GM12892 (cell line): ENCODE measurements at places on chromosomes 13 and 19.

GRCh38 chr13:112441779-112442310, 65.7 kb downstream of the SPACA7 start:
- DNase-seq = no peak

DNA sequence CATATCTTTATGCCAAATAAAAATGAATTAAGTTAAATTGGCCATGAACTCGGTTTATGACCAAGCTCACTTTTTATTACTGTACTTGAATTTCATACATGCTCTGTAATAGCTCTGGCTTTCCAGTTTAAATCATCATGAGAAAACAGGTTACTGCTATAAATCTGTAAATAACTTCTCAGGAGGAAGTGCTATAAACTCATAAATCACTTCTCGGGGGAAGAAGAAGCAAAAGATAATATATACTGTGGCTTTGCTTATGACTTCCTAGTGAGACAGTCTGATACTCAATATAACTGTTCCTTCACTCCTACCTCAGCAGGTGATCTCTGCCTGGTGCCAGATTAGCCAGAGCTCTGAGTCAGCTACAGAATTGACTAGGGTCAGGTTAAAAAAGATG, 12.5 kb downstream of the SUPT20H start:
- DNase-seq = no peak

- no peak for DNase-seq
Observed at GRCh38 chr13:73018336-73018735, 40.5 kb upstream of the KLF5 start.

DNA sequence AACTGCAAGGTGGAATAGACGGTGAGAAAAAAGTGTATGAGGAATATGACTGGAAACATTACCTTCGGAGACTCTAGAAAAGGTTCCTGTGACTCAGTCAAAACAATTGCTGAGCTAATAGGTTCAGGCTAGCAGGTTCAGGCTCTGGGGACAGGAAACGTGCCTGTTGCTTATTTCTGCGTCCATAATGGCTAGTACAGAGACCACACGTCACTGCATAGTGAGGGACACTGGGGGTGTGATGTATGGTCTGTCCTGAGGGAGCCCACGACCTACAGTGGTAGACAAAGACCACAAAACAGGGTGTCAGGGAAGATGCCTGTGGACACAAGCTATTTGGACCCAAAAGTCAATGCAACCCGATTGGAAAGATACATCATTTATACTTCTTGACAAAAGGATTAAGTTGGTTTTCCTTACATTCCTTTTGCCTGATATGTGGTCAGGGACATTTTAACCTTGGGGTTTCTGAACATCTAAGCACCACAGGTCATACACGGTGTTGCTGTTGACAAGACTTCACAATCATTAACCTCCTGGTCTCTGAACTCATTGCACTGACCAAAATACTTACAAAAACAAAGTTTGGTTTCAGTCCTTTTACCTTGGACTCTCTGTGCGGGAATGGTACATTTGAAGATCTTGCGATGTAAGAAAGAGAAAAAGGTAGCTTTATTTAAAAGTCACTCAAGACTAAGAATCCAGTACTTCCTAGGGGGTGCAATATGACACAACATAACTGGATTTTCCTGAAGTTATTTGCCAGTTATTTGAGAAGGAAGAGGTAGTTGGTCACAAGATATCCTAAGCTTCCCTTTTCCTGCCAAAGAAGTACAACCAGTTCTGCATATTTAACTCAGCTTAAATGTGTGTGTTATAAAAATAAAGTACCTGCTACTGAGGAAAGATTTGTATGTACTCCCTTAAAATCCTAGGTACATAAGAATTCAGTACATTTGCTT, 20.0 kb downstream of the CRYL1 start:
- DNase-seq = no peak

GRCh38 chr19:13938301-13939064, at the start of gene PODNL1:
PODNL1 (minus strand) TSS chr19:13938417; CDS start chr19:13938181, 236 bp downstream.
- no peak for DNase-seq

- no peak for DNase-seq
Observed at GRCh38 chr13:31627097-31627845, 112.1 kb upstream of the RXFP2 start.

- no peak for DNase-seq
Observed at GRCh38 chr19:848386-848921, 3.6 kb upstream of the ELANE start.

DNA sequence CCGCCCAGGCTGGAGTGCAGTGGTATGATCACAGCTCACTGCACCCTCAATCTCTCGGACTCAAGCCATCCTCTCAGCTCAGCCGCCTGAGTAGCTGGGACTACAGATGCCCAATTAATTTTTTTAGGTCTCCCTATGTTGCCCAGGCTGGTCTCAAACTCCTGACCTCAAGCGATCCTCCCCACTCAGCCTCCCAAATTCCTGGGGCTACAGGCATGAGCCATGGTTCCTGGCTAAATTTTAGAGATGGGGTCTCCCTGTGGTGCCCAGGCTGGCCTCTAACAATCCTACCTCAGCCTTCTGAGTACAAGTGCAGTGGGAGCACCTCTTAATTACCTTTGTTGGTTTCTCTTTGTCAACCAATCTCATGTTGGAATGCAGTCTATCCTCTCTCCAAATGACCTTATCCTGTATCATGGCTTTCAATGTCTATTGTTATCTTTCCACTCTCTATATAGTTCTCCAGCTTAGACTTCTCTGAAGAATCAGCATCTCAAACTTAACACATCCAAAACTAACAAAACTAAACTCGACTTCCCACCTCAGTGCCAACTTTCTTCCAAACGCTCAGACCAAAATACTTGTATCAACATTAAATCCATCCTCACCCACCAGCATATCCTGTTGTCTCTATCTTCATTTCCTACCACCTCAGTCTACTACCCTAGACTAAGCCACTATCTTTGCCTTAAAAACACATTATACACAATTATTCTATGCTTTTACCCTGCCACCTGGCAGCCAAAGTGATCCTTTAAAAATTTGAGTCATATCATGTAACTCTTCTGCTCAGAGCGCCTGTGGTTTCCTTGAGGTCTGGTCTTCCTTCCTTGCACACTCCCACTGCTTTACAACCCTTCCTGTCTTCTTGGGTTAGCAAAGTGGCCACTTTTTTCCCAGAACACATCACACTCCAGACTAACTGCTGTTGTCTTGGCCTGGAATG, 6.7 kb downstream of the TPT1 start:
- DNase-seq = no peak

- DNase-seq = no peak
Observed at GRCh38 chr13:33721724-33722123, 96.2 kb upstream of the RFC3 start.

GRCh38 chr13:30038884-30039283, 188.5 kb upstream of the UBL3 start:
- no peak for DNase-seq

GRCh38 chr19:46788968-46789338, 559 bp upstream of the SLC1A5 start:
- DNase-seq = no peak

DNA sequence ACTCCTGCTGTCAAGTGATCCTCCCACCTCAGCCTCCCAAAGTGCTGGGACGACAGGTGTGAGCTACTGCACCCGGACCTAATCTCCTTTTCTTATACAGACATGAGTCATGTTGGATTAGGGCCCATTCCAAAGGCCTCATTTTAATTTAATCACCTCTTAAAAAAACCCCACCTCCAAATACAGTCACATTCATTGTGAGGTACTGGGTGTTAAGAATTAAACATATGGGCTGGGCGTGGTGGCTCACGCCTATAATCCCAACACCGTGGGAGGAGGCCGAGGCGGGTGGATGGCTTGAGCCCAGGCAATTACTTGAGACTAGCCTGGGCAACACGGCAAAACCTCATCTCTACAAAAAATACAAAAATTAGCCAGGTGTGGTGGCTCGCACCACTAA, 46.6 kb downstream of the PIN1 start:
- no peak for DNase-seq

GRCh38 chr13:38265132-38265497, 84.5 kb upstream of the UFM1 start:
- DNase-seq = no peak

DNA sequence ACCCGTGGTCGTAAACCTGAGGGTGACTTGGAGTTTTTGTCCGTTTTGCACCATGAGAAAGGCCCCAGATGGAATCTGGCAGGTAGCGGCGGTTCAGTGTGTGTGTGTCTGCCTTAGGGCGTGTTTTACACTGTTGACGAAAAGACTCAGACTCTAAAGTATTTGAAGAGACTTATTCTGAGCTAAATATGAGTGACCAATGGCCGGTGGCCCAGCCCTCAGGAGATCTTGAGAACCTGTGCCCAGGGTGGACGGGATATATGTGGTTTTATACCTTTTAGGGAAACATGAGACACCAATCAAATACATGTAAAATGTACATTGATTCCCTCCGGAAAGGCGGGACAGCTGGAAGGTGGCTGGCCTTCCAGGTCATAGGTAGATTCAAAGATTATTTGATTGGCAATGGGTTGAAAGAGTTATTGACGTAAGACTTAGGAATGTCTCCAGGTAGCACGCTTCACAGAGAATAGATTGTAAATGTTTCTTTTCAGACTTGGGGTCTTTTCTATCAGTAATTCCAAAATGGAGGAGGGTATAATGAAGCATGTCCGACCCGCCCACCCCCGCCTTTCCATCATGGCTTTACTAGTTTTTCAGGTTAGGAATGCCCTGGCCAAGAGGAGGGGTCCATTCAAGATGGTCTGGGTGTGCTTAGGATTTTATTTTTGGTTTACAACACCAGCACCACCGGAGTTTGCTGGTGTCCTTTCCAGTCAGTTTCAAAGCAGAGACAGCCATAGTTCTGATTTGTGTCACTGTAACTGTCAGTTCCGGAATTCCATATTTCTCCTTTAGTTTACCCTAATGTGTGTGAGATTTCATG, 1.0 kb upstream of the ZNF529 start:
- no peak for DNase-seq

DNA sequence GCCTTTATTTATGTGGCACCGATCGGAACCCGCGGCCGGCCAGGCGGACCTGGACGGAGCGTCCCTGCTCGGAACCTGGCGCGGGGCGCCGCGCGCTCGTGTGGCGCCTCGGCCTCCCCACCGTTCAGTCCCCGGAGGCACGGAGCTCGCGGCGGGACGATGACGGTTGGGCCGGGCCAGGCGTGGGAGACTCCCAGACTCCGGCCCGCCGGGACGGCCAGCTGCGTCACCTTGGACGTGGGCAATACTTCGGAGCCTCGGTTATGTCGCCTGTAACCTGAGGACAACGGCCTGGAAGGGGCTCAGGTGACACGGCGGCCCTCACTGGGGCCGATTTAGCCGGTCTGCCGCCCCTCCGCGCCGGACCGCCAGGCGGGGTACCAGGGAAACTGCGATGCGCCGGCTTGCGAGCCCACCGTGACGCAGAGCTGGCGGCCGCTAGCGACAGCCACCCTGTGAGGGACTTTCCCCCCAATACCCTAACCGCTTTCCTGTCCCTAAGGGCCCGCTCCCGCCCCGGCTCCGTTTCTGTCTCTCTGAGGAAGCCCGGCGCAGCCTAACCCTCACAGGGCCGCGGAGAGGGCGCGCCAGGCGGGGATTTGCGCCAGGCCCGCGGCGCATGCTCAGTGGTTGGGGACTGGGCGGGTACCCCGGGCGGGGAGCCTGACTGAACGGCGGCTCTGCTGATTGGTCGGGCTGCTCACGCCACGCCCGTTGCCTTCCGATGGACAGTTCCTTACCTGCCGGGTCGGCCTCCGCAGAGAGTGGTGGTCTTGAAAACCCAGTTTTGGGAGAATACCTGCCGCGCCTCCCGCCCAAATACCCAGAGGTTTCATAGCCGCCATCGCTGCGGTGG, 109.5 kb upstream of the DOCK9 start:
- DNase-seq = peak; percentile 96

- DNase-seq = no peak
Observed at GRCh38 chr19:15126131-15126910, 19.1 kb downstream of the SYDE1 start.

GRCh38 chr13:48849515-48849914, 126.2 kb upstream of the FNDC3A start:
- DNase-seq = no peak

DNA sequence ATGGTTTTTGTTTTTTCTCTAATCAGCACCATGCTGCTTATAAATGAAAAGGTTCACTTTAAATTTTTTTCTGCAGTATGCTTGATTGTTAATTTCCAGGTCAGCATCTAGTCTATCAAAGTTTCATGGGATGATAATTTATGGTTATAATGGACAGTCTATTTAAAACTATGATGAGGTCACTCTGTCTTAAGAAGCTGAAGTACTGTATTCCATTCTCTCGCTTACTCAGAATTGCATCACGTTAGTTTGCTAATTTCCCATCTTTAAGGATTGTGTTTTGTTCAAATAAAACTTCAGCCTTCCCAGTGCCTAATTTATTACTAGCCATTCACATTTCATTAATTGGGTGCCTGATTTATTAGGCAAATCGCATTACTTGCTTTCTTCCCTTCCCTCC, 94.3 kb downstream of the GPC6 start:
- DNase-seq = no peak

GRCh38 chr19:29866011-29866410, 54.2 kb downstream of the CCNE1 start:
- DNase-seq = no peak

DNA sequence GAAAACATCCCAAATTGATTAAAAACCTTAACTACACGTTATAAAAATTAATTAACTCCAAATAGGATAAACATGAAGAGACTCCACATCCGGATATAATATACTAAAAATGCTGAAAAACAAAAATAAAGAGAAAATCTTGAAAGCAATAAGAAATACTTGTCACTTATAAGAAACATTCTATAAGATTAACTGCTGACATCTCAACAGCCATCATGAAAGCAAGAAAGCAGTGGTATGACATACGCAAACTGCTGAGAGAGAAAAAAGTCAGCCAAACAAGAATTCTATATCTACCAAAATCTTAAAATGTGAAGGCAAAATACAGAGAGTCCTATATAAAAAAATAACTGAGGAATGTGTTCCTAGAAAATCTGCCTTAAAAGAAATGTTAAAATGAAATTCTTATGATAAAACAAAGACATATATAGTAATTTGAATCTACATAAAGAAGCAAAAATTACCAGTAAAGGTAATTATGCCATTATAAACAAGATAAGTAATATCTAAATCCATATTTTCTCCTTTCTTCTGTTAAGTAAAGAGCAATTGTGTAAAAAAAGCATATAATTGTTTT, 1851.1 kb downstream of the PCDH9 start:
- no peak for DNase-seq

- no peak for DNase-seq
Observed at GRCh38 chr19:49165111-49165750, 7.6 kb downstream of the TRPM4 start.

DNA sequence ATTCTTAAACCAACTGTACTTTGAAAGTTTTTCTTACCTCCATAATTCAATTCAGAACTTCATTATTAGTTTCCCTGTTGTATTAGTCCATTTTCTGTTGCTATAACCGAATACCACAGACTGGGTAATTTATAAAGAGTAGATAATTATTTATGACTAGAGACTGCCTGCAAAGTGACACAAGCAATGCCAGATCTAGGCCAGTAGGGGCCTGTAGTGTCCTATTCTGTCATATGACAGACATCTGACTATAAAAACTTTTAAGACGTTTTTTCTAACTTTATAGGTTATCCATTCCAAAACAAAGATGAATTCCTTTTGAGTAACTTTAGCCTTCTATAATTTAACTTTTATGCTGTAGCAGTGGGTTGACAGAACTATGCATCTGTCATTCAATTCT, 2783.8 kb downstream of the PCDH9 start:
- DNase-seq = no peak

GRCh38 chr19:56141417-56141993, 418 bp downstream of the ZNF444 start:
- DNase-seq = peak; percentile 58

GRCh38 chr19:50419580-50420035, 870 bp downstream of the SPIB start:
- DNase-seq = no peak

GRCh38 chr13:18212873-18213272, 968.8 kb downstream of the TUBA3C start:
- DNase-seq = no peak
